Lower lobe of right lung (tissue), 2 donors: ENCODE measurements at places on chromosomes 2 and 18.

GRCh38 chr2:175926272-175926671, 75.8 kb downstream of the LNPK start:
- no peak for DNase-seq

GRCh38 chr18:32056613-32057358, 34.9 kb upstream of the RNF138 start:
- no peak for DNase-seq

- DNase-seq: no peak
Observed at GRCh38 chr2:122960759-122961641, 1064.1 kb upstream of the CNTNAP5 start.

GRCh38 chr2:112757265-112757664, 7.1 kb downstream of the CKAP2L start:
- DNase-seq: peak; percentile 63

GRCh38 chr18:39721712-39722111, 2156.1 kb upstream of the CELF4 start:
- no peak for DNase-seq

- peak; percentile 54 for DNase-seq
Observed at GRCh38 chr2:29528891-29529520, 392.4 kb downstream of the ALK start.

DNA sequence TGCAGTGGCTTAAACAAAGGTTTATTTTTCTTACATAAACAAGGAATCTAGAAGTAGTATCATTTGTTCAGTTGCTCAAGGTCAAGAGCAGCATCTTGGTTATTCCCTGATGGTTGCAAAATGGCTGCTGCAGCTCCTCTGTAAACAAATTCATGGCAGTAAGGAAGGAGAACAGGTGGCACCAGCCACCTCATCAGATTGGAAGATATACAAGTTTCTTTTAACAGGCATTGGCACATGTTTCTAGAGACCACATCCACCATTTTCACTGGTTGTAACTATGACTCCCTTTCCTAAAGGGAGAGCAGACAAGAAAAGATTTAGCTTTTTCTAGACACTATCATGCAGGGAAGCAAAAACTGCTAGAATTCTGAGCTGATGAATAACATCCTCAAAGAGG, 46.3 kb downstream of the PKDCC start:
- DNase-seq: no peak

DNA sequence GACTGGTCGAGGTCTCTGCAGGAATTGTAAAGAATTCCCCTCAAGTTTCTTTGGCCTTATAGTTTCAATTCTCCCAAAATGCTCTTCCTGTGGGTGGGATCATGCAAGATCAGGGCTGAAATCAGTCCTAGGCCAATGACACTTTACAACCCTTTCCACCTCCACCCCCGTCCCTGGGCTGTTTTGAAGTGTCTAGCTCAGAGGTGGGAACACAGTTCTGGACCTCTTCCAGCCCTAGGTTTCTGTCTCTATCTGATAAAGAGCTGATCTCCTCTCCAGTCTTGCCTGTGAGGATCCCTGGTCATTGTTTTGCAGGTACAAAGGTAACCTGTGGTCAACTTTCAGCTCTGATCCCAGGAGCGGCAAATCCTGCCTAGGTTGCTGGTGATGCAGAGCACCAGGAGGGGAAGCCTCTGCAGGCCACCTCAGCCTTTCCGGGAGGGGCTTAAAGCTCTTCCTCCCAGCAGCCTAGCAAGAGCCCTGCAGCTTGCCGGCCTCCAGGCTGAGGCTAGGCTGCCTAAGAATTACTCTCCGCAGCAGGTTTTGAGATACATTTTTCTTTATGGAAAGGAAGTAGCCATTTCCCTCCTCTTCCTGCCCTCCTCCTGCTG, 69.8 kb upstream of the WIPF1 start:
- no peak for DNase-seq

DNA sequence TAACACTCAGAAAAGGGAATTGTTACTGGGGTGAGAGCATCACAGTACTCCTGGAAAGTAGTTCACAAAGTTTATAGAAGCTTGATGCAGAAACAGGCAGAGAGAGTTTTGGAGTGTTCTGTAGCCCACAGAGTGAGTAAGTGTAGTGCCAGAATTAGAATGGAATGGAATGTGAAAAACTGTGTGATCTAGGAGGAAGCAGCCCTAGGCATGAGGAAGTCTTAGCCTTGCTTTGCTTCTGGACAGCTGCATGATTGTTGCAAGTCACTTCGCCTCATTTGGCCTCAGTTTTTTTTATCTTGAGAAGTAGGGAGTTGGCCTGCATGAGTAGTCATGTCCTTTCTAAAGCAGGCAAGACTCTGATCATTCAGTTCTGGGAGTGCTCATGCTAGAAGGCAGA, 10.9 kb downstream of the SERPINB12 start:
- no peak for DNase-seq

GRCh38 chr2:112204411-112204810, 50.4 kb downstream of the ZC3H8 start:
- DNase-seq: no peak

GRCh38 chr2:128445523-128445900, 126.8 kb upstream of the HS6ST1 start:
- no peak for DNase-seq

DNA sequence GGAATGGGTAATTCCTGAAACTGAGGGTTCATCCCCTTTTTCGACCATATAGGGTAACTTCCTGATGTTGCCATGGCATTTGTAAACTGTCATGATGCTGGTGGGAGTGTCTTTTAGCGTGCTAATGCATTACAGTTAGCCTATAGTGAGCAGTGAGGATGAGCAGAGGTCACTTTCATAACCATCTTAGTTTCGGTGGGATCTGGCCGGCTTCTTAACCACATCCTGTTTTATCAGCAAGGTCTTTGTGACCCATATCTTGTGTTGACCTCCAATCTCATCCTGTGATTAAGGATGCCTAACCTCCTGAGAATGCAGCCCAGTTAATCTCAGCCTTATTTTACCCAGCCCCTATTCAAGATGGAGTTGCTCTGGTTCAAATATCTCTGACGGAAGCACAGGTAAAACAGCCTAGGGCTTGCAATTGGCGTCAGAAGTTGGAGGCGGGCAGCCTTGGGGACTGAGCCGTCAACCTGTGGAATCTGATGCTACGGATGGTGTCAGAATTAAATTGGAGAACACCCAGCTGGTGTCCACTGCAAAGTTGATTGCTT, 19.5 kb downstream of the RALBP1 start:
- DNase-seq: no peak

DNA sequence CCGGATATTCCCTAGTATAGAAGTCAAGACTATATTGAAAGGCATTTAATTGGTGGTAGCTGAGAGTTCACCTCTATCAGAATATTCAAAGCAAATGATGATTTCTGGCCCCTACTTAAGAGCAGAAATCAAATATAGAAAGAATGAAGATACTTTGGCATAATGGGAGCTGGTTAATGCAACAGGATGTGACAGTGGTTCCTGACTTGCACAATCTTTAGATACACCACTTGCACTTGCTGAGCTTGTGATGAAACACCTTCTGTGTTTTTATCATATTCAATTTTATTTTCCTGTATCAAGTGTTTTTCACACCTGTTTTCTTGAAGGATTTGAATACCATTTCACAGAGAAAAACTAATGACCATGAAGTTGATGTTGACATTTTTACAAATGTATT, 124.1 kb upstream of the CDH19 start:
- no peak for DNase-seq

DNA sequence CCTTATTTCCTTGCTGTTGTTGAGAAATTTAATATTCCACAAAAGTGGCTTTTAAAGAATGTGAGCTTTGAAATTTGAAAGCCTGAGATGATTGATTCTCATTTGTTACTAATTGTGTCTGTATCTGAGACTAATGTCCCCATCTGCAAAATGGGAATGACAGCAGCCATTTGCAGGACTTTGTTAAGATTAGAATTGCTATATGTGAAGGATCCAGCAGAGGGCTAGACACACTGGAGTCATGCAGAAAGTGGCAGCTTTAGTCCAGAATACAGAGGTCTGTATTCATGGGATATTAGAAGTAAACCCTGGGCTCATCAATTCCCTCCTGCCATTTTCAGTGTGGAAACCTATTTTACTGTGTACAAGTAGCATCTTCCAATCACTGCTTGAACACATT, 296.5 kb upstream of the GYPC start:
- DNase-seq: no peak

GRCh38 chr2:58834404-58834803, 593.3 kb upstream of the FANCL start:
- DNase-seq: no peak

GRCh38 chr18:644395-645004, 13.0 kb upstream of the TYMS start:
- DNase-seq: no peak

DNA sequence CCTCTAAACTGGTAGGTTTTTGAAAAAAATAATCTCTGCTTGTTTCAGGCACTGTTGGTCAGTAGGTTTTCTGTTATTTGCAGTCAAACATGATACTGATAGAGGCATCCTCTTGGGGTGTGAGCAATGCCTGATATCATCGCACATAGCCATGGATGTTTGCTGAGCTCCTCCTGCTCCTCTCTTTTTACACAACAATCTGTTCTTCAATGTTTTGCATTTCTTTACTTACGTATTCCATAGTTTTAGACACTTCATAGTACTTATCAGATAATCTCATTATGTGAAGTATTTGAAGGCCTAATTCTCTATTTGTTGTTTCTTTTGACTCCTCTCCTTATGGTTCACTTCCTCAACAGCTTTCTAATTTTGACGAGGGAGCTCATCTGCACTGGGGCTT, 23.0 kb upstream of the HS6ST1 start:
- no peak for DNase-seq

DNA sequence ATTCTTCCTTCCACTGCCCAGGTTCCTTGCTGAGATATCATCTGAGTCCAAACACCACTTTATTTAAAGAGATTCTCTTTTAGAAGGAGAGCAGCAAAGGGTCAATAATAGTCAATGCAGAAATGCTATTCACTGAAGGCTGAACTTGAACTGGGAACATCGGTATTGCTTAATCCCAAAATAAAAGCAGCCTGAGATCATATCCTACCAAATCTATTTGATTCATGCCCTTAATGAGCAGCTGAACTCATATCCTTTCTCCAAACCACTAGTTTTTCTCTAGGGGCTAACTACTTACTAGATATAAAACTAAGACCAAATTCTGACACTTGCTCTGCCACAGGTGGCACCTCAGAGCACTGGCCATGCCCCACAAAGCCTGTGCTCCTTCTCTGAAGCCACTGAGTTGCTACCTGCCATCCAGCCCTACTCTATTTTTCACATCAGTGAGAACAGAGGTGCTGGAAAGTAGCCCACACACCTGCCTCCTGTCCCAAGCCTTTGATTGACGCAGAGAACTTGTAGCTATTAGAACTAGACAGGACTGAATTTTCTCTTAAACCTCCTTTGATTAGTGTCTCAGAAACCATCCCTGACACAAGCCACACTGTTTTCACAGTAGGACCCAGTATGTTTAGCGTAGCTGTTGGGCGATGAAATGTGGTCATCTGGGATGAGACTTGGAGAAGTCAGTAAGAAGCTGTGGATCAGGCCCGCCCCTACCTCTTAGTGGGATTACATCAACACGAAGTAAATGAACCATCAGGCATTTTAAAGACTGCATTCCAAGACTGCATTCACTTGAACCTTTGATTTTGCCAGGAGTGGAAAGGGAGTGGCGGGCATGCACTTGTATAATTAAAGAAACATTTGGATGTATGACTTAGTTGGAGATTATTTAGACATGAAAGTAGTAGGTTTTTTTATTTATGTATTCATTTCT, 124.3 kb downstream of the RBMS1 start:
- DNase-seq: no peak

DNA sequence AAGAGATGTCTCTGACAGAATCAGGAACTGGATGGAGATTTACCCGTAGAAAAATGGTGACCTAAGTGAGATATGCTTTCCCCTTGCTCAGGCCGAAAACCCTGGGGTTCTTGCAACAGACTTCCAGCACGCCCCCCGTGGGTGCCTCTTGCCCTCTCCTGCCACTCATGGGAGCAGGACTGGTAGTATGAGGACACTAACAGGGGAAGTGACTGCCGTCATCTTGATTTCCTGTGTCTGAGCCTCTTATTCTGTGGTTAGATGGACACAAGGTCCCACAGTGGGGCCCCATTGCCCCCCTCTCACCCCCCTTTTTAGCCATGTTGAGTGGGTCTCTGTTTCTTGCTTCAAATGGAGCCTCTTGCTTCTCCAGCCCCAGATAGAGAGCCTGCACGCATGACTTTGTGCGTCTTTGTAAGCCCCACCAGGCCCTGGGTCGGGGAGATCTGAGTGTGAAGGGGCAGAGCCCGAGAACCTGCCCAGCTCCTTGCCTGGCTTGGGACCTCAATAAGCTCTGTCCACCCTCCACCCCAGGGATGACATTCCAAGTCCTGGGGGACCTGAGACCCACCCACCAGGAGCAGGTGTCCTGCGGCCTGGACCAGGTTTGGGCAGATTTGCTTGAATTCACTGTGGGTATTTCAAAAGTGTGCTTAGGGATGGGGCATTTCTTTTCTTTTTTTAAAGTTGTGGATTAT, 12.6 kb downstream of the GNLY start:
- peak; percentile 85 for DNase-seq

DNA sequence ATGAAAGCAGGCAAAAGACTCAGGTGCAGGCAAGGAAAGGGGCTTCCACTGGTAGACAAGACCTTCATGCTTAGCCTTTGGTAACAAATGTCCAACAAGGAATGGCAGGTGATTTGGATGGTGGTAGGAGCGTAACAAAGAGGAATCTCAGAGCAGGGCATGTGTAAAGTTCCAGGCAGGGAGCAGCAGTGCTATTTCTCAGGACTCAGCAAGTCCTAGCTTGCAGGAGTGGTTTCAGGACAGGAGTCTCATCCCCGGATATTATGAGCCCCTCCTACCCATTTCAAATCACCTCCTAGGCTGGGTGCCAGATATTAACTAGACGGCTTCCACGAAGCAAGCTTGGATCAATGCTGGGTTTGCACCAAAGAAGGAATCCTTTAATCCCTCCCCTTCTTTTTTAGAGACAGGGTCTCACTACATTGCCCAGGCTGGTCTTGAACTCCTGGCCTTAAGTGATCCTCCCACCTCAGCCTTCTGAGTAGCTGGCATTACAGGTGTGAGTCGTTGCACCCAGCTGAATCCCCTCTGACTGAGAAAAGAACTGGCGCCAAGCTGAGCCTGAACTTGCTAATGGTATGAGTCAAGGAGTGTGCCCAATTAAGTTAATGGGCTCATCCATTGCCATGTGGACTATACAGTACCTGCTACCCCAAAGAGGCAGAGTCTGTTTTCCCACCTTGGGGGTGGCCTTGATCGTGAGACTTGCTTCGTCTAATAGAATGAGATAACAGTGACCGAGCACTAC, 190.3 kb downstream of the ARL4C start:
- DNase-seq: no peak
